ENCODE measurements at places on chromosomes 5 and 9.

- DNase-seq, result peak; percentile 62
These were observed 2.4 kb downstream of the SYK start for GRCh38 chr9:90803860-90804593.

- no peak for DNase-seq
These were observed 578.0 kb downstream of the EFNA5 start for GRCh38 chr5:107092695-107093094.

- no peak for DNase-seq
These were observed 17.5 kb downstream of the PRKACG start for GRCh38 chr9:68996462-68996861.

GRCh38 chr5:61051267-61051666 lies 106.3 kb downstream of the NDUFAF2 start:
- DNase-seq, result no peak

- no peak for DNase-seq
These were observed 29.3 kb downstream of the PAPPA start for GRCh38 chr9:116182876-116183275.

GRCh38 chr9:76107482-76107881 lies 217.0 kb downstream of the PCSK5 start:
- no peak for DNase-seq

GRCh38 chr9:136140966-136141365 lies 22.3 kb upstream of the TMEM250 start:
- no peak for DNase-seq

DNA sequence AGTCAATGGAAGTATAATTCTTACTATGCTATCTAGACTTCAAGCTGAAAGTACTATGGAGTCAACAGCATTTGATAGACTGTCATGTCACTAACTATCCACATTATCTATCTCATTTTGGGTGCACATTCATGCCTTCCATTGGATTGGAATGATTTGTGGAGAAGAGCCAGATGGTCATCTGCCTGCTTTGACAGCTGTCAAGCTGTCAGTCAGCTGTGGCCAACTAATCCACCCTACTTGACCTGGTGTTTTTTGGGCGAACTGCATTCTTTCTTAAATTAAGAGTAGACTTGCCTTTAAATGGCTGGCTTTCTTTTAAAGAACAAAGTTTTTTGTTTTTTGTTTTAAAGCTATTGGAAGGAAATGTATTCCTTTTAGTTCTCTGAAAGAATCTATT lies 151.5 kb downstream of the DCP2 start:
- DNase-seq, result no peak

DNA sequence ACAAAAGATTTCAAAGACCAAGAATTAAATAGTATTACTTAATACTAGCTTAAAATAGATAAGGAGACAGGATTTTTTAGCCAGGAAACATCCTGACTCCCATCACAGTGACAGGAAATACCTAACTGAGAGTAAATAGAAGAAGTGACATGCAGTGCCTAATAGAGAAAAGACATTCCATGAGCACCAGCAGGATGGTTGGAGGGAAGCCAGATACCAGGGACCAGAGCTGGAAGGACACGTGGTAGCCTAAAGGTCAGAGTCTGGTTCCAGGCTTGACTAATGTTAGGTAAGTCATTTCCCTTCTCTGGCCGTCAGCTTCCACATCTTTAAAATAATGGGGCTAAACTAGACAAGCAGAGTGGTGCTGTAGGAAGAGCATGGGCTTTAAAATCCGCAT lies 41.6 kb downstream of the CDK5RAP2 start:
- DNase-seq, result no peak

GRCh38 chr9:34994900-34995669 lies 5.5 kb downstream of the DNAJB5 start:
- DNase-seq, result no peak

GRCh38 chr5:36521219-36521618 lies 85.2 kb upstream of the SLC1A3 start:
- no peak for DNase-seq

GRCh38 chr9:70020991-70021571 lies 22.6 kb upstream of the MAMDC2 start:
- no peak for DNase-seq

GRCh38 chr5:173626505-173626820 lies 10.0 kb upstream of the BOD1 start:
- DNase-seq, result no peak

DNA sequence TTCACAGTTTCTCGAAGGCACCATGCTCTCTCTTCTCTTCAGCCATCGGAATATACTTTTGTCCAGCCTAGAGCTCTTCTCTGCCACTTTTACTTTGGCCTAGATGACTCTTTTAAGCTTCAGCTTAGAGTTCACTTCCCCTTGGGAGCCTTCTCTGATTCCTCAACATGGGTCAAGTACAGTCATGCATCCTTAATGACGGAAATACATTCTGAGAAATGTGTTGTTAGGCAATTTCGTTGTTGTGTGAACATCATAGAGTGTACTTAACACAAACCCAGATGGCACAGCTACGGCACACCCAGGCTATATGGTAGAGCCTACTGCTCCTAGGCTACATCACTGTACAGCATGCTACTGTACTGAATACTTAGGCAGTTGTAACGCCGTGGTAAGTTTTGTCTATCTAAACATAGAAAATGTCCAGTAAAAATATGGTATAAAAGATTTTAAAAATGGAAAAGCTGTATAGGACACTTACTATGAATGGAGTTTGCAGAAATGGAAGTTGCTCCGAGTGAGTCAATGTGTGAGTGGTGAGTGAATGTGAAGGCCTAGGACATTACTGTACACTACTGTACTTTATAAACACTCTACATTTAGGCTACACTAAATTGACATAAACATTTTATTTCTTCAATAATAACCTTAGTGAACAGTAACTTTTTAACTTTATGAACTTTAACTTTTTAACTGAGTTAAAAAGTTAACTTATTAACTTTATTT lies 15.1 kb upstream of the TNFSF15 start:
- DNase-seq, result no peak

DNA sequence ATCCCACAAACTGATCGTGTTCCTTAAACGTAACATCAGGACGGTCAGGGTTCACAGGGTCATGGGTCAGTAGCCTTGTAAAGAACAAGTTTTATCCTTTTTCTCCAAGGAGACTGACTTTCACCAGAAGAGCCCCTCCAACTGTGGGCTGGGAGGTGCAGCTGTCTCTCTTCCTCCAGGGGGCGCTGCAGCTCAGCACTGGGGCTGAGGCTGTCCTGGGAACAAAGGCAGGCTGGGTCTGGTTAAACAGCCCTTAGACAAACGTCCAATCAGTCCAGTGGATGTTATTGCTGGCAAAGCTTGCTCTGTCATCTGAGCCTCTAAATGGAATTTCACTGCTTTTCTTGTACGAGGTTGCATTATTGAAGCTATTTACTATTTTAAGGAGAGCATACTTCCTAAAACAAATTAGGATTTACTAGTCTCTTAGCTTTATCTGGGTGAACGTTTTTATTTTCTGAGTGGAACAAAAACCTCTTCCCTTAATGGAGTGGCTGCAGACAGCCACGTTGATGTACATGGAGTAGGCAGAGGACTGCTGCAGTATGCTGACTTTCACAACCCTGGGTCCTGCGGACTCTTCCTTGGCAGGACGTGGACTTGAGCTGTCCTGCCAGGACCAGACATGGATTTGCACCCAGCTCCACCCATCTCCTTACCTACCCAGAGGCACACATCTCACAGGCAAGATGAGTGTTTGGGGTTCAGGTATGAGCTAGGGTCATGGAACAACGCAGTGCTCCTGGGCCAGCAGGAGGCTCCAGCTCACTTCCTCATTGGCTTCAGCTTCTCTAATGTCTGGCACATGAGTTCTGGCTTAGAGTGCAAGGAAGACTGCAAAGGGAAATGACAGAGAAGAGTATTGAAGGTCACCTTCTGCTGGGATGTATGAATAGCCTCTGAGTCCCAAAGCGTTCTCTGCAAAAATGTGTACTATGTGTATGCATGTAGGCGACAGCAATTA lies 7.8 kb downstream of the EXOSC2 start:
- DNase-seq, result peak; percentile 35

DNA sequence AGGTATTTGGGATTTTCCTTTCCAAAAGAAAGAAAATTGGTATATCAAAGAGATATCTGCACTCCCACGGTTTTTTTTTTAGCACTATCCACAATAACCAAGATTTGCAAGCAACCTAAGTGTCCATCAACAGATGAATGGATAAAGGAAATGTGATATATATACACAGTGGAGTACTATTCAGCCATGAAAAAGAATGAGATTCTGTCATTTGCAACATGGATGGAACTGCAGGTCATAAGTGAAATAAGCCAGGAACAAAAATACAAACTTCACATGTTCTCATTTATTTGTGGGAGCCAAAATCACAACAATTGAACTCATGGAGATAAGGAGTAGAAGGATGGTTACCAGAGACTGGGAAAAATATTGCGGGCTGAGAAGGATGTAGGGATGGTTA lies 9.8 kb downstream of the ANKRD31 start:
- DNase-seq, result no peak

DNA sequence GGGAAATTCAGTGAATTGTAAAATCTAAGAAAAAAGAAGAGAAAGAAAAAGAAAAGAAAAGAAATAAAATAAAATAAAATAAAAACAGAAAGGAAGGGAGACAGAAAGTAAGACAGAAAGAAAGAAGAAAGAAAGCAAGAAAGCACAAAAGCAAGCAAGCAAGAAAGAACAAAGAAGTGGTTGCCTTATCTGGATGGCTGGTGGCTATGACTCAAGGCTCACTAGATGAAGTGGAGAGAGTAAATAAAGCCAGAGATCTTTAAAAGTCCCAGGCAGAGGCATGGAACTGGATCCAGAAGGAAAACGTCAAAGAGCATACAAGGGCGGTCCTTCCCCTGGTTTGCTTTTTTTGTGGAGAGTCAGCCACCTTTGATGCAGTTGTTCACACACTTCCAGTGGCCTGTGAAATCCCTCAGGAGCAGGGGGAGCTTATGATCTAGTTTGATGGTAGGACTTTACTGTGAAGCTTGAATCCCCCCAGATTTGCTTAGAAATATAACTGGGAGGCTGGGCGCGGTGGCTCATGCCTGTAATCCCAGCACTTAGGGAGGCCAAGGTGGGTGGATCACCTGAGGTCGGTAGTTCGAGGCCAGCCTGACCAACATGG lies 176.7 kb upstream of the HMHB1 start:
- no peak for DNase-seq

DNA sequence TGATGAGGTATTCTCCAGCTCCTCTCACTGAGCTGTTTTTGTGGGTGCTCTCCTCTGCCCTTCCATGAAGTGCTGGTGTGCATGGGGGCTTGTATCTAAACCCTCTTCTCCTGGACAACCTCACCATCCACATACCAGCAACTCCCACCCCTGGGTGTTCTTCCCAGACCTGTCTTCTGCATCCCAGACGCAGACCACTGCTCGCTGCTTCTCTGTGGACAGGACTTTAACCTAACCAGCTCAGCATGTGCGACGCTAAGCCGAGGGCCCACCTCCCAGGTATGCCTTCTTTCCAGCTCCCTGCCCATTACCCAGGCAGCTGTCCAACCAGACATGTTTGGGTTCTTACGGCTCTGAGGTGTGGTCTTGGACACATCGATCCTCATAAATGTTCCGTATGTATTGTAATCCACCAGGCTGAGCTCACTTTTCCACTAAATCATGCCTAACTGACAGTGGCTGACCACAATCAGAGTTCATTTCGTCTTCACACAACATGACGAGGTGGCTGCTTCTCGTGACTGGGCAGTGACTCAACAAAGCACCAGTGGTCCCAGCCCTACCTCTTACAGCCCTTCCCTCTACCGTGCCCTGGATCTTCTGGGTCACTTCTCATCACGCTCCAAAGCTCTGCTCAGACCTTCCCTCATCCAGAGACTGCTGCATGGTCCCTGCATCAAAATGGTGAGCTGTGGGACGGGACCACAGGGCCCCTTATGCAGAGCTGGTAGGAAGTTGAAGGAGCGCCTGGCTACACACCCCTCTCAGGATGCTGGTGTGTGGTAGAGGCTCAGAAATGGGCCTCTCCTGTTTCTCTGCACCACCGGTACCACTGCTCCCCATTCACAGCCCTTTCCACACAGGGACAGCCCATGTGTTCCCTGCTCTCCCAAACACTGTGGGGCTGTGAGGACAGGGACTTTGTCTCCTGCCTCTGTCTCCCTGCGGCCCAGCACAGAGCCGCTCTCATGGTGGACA lies 9.6 kb upstream of the PTGES2 start:
- no peak for DNase-seq

GRCh38 chr5:116371935-116372334 lies 202.7 kb downstream of the SEMA6A start:
- DNase-seq, result no peak

- peak; percentile 45 for DNase-seq
These were observed 13.7 kb downstream of the OR1J1 start for GRCh38 chr9:122463828-122464632.

DNA sequence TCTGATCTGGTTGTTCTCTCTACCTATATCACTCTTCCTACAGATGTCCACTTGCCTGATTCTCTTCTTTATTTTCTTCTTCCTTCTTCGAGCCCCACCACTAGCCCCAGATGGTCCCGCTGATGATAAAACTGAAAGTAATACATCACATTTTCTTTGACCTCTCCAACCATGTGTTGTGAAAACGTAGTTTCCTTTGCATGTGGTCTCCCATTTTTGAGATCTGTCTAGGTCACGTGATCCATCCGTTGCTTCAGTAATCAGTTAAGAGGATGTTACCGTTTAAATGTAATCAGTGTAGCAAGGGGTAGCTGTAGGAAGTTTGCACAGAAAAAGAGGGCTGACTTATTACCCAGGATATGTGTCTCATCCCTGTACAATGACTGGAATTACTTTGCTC lies 426.3 kb upstream of the TLE4 start:
- DNase-seq, result no peak

- DNase-seq, result no peak
These were observed 627.0 kb downstream of the RAB3C start for GRCh38 chr5:59209758-59210359.

DNA sequence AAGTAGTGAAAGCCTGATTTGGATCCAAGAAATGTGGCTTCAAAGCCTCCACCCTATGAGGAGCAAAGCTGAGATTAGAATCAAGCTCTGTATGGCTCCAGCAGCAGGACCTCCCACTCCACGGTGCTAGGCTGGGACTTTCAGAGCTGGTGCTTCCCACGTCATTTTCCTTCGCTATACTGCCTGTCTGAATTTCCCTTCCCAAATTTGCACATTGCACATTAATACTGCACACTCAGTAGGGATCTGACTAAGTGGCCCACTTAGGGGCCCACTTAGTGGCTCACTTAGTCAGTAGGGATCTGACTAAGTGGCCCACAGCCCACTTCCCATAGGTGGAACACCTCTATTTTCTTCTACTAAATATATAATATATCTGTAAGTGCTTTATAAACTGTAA lies 14.1 kb upstream of the SPDL1 start:
- DNase-seq, result no peak

DNA sequence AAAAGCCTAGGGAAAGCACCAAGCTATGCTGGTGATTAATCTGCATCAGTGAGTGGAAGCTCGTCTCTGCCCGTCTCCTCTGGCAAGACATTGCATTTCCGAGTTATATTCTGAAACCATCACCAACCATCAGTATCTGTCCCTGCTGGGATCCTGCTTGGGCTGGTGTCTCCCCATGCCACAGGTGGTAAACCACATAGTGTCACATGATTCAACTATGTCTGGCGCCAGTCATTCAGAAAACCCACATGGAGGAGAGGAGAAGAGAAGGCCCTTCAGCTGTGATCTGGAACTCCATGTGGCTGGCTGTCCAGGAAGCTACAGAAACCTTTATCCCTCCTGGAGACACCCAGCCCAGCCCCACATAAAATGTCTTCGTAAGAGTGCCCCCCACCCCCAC lies 4.8 kb downstream of the IL9 start:
- DNase-seq, result peak; percentile 54

- DNase-seq, result no peak
These were observed 205.0 kb downstream of the DOCK8 start for GRCh38 chr9:419571-420171.

- no peak for DNase-seq
These were observed 32.8 kb upstream of the IL17B start for GRCh38 chr5:149411738-149412519.

- DNase-seq, result no peak
These were observed 237.0 kb upstream of the GRAMD2B start for GRCh38 chr5:126186210-126186609.
